ENCODE measurements at places on chromosomes 3 and 15.

GRCh38 chr15:100105101-100105500, 236.7 kb downstream of the ADAMTS17 start:
- no peak for DNase-seq

DNA sequence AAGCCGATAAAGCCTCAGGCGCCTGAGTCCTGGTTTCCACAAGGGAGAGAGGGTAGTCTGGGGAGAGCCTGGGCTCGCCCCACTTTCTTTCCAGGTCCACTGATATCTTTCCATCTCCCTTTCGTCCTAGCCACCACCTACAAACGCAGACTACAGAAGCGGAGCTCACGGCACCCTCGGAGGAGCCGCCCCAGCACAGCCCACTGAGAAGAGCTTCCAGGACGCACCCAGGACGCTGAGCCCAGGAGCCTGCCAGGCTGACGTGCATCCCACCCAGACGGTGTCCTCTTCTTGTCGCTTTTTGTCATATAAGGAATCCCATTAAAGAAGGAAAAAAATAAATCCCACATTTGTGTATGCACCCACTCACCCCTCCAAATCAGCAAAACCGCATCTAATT, 21.1 kb downstream of the HAPLN3 start:
- DNase-seq, result no peak

GRCh38 chr15:67685008-67685599, 140.2 kb upstream of the SKOR1 start:
- DNase-seq, result peak; percentile 57

DNA sequence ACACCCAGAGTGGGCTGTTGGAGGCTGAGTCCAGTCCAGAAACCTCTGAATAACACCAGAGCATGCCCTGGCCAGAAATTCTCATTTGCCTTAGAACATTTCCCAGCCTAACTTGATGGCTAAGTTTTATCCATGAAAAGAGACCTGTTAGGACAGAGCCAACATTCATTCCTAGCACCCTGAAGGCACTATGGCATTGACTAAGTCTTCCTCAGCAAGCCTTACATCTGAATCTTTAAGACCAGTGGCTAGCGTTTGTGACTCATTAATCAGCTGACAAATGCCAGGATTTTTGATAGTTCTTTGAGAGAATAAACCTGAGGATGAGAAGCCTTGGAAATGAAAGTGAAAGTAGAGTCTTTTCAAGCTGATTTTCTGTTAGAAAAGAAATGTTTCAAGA, 1087.1 kb upstream of the ALCAM start:
- DNase-seq, result peak; percentile 76

- no peak for DNase-seq
These were observed 3.7 kb downstream of the CHST13 start for GRCh38 chr3:126527455-126528211.

- DNase-seq, result peak; percentile 37
These were observed 381.3 kb downstream of the TIGIT start for GRCh38 chr3:114675104-114675503.

GRCh38 chr3:42164656-42165055, 73.5 kb downstream of the TRAK1 start:
- DNase-seq, result no peak

DNA sequence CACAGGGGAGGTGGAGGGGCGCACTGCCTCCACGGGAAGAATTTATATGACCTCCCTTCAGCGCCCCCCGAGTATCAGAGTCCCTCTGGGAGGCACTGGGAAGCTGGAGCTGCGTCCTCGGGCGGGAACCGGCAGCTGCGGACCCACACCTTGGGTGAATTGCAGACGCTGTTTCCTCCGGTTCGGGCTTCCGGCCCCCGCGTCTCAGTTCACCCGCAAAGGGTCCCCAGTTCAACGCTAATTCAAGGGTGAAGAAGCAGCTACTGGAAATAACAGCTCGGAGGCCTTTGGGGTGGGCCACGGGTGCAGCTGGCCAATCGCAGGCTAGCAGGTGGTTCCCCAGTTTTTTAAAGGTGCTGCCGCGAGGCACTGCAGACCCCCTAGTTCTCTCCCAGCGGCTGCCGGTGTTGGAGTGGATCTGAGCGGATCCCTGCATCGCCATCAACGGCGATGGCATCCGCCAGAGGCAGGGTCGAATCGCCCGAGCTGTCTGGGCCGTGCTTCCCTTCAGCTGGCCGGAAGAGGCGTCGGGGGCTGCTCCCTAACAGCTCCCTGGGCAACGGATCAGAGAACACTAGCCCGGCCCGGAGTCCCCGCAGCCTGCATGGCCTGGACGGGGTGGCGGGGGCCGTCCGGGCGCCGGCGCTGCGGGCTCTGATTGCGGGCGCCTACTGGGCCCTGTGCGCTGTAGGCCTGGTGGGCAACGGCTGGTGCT, 19.4 kb upstream of the ADAMTS7 start:
- DNase-seq, result no peak

GRCh38 chr3:100210772-100211135, 50.0 kb upstream of the TBC1D23 start:
- peak; percentile 78 for DNase-seq

GRCh38 chr3:54322354-54322753, 200.0 kb downstream of the CACNA2D3 start:
- no peak for DNase-seq

GRCh38 chr3:15241341-15241740, 35.3 kb downstream of the CAPN7 start:
- DNase-seq, result peak; percentile 19

GRCh38 chr15:80697075-80697685, 2.1 kb downstream of the ABHD17C start:
- DNase-seq, result no peak

DNA sequence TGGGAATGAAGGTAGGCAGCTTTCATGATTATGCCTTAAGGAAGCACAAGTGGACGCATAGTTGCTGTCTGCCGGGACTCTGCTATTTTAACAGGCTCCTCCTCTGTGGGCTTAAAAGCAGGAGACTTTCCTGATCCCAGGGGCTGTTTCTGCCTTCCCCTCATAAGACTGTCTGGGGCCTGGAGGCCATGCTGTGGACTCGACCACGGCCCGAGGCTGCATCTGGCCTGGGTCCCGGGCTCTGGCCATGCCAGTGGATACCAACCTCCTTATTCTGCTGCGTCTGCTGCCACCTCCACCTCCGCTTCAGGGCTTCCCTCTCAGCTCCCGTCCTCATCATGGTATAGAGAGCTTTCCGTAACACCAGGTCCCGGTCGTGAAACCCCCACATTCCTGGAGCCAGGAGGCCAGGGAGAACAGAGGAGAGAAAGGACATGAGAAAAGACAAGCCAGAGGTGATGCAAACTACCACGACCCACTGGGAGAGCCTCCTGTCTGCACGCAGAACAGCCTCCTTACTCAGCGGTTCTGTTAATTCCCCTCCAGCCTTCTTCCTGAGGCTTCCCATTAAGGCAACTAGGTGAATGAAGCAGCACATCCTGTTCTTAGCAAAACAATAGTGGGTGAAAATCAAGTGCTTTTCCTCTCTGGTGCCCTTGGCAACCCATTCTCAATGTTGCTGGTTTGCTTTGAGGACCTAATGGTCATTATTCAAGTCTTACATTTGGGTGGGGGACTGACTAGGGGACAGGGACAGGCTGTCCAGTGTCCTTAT, 200.5 kb downstream of the KLF13 start:
- DNase-seq, result no peak

GRCh38 chr3:99823723-99824711, 6.4 kb downstream of the CMSS1 start:
- DNase-seq, result no peak

DNA sequence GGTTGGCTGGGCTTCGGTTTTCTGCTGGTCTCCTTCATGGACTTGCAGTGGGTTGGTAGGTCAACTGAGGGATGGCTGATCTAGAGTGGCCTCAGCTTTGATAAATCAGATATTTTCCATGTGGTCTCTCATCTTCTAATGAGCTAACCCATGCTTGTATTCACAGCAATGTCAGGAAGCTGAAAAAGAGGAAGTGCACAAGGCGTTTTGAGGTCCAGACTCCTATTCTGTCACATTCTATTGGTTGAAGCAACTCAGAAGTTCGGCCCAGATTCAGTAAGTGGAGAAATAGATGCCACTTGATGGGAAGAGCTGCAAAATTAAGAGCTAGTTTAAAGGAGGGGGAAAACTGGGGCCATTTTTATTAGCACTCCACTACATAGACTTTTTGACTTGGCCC, 361.2 kb downstream of the DIPK2A start:
- no peak for DNase-seq

DNA sequence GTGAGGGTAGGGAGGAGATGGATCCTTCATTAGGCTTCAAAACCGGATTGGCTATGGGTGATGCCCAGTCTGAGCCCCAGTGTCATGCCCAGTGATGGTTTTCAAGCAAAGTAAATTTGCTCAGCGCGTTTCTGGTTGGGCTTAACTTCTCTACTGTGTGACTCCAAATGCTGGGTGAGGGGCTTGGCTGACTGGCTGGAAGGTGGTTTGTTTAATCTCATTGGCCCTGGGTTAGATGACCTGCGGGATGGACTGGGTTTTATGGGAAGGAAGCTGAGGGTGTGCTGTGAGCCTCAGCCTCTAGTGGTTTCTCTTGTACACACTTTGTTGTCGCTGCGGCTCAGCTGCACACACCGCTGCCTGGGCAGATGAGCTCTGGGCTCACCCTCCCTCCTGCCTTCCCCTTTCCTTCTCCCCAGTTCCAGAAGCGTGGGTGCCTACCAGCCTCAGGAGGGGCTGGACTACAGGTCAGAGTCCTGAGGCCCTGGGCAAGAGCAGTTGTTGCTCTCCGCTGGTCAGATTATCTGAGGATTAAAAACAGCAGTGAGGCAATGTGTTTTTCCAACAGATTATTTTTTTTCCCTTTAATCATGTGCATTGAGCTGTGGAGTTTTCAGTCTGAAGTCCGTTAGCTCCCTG, 18.6 kb downstream of the PDIA5 start:
- no peak for DNase-seq

DNA sequence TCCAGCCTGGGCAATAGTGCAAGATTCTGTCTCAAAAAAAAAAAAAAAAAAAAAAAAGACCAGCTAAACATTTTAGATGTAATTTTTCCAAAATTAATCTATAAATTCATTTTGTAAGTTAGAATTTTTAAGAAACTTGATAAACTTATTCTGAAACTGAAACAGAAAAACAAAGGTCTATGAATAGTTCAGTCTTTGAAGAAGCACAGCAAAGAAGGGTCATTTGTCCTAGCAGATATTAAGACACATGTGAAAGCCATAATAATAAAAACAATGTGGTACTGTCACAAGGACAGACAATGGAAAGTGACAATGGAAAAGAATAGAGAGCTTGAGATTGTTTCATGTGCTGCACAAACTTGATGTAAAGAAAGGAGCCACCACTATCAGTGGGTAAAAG, 29.0 kb upstream of the PRSS50 start:
- DNase-seq, result no peak

- DNase-seq, result no peak
These were observed 81.0 kb upstream of the KLHL25 start for GRCh38 chr15:85875756-85876155.

GRCh38 chr15:96737408-96737807, 406.9 kb downstream of the NR2F2 start:
- no peak for DNase-seq

GRCh38 chr3:45387636-45388348, 584 bp upstream of the LARS2 start:
- DNase-seq, result no peak

GRCh38 chr3:154584974-154585373, 155.0 kb upstream of the GPR149 start:
- DNase-seq, result no peak

DNA sequence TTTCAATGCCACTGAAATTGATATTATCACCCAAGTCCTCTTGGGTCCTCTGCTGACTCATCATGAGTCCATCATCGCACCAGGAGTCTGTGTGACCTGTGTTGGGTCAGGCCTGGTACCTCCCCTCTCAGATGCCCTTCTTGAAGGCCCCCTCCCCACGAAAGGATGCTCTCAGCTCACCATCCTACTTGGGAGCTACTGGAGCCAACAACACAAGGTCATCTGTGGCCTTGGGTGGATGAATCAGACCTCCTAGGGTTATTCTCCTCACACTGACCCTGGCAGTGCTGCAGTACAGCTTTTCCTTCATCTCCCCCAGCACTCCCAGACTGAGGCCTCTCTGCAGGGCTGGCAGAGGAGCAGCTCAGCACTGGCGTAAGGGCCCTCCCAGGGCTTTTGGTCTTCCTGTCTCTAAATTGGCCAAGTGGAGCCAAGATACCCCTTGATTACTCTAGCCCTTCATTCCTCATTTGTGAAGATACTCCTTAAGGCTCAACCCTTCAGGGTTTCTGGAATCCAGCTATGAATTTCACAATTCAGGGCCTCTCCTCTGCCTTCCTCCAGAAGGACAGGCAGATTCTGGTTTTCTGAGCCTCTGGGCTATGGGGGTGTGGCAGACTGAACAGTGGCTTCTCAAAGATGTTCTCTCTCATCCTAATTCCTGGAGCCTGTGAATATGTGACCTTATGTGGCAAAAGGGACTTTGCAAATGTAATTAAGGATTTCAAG, 80.7 kb upstream of the GSK3B start:
- DNase-seq, result no peak

DNA sequence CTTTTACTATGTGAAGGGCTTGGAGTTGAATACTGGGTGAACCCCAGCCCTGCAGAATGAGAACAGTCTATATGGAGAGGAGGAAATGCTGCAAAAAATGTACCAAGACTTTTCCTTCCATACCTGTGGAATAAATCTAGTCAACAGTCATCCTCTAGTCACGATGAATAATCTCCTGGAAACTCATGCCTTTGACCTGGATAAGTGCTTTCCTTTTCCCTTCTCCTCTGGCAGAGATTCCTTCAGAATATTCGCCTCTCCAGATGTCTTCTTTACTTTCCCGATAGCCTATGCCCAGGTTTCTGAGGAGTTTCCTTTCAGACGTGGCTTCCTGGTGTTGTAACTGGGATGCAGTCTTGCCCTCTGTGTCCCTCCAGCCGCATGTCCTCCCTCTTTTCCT, 28.1 kb downstream of the CCNL1 start:
- no peak for DNase-seq

GRCh38 chr3:13683772-13684171, 134.8 kb downstream of the FBLN2 start:
- no peak for DNase-seq

DNA sequence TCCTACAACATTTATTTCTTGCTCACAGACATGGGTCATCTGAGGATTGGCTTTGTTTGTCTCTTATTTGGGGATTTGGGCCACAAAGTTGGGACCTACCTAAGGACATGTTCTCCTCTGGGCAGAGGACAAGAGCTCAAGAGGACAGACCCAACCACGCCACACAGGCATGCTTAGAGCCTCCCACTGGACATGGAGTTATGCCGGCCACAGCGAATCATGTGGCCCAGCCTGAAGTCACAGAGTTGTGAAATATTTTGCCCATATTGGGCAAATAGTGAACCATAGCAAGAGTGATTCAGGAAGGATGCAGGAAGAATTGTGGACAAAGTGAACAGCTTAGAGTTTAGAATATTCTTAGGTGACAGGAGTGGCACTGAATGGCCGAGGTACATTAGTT, 9.9 kb downstream of the TRAK1 start:
- DNase-seq, result peak; percentile 81

- DNase-seq, result peak; percentile 72
These were observed 849.3 kb downstream of the ROBO1 start for GRCh38 chr3:78918361-78919020.

GRCh38 chr3:118488732-118489131, 545.9 kb downstream of the IGSF11 start:
- no peak for DNase-seq

GRCh38 chr15:97995881-97996603, 35.5 kb downstream of the ARRDC4 start:
- peak; percentile 3 for DNase-seq
